ENCODE measurements at places on chromosomes 6 and 20.

DNA sequence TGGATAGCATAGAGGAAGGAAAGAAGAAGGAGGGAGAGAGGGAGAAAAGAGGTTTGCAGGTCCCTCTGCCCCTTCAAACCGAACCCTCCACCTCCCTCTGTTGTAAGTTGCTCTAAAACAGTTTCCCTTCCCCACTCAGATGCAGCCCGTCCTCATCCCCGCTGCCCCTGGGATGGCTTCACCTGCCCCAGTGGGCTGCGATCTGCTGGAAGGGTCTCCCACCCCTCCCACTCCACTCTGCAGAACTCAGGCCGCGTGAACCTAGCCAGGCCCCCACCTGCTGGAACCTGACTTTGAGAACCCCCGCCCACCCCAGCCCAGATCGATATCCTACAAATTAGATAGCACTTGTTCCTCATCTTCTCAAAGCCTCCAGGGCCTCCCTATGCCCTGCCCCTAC lies 190.8 kb downstream of the DLL1 start:
- no peak for DNase-seq

- no peak for DNase-seq
Observed at GRCh38 chr6:33272275-33273128, 627 bp downstream of the RPS18 start.

- peak; percentile 9 for DNase-seq
Observed at GRCh38 chr6:14664112-14664601, 546.6 kb downstream of the CD83 start.

- DNase-seq = no peak
Observed at GRCh38 chr20:42276718-42277602, 658.8 kb upstream of the CHD6 start.

DNA sequence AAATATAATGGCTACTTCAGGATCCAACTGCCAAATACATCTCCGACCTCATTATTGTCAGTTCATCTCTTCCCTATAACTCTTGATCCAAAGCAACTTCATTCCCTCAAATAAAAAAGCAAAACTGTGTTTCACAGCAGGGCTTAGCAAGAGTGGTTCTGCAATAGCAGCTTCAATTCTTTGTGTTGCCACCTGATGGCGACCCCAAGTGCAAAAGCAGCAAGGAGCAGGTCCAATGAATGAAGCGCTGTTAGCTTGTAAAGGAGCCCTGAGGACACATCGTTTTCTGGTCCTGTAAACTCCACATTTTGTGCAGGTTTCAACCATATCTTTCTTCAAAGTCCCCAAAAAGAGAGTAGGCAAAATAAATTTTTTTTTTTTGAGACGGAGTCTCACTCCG lies 19.6 kb downstream of the RTN4IP1 start:
- no peak for DNase-seq

DNA sequence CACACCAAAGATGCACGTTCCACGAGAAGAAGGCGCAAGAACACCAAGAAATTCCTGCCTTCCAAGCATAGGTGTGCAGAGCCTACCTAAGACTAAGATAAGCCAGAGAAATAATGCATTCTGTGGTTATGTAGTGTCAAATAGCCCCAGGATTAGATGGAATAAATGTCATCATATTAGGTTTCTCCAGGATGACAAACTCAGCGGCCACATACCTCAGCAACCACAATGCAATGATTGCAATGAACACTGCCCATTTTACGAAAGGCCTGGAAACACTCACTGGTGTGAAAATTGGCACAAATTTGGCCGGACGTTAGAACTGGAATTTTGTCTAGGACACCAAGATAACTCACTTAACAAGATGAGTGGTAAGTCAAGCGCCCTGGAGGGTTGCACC lies 129.7 kb downstream of the SLC22A3 start:
- DNase-seq = no peak

DNA sequence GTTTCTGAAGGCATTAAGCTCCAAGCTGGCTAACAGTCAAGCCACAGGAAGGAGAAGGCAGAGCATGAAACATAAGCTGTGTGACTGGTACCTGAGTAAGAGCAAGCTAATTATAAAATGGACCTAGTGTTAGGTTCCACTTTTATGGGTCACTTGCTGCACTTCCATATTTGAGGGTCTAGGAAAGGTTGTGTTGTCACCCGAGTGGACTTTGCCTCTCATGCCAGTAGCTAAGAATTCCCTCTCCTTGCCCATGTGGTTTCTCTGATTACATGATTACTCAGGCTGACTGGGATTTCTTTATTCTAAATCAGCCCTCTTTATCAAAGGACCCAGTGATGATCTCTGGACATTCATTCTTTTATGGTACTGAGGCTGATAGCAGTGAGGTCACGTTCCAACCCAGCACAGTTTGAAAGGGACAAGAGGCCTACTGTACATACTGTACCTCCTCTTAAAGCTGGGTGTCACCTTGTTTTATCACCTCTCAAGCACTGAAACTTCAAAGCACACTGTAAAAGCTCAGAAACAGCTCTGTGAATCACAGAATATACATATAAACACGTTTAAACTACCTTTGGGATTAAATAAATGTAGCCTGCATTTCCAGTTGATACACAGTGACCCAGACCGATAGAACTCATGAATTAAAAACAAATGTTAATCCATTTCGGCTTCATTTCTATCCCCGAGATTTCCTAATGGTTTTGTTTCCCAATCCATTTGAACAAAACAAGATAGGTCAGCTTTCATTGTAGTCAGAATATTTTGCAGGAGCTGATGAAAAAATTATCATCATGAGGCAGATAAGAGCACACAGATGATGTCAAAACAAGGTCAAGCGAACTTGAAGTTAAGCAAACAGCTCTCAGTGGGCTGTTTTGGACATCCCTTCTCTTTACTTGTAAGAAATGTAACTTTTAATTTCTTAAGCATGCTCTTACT lies 96.5 kb downstream of the ALDH8A1 start:
- no peak for DNase-seq

DNA sequence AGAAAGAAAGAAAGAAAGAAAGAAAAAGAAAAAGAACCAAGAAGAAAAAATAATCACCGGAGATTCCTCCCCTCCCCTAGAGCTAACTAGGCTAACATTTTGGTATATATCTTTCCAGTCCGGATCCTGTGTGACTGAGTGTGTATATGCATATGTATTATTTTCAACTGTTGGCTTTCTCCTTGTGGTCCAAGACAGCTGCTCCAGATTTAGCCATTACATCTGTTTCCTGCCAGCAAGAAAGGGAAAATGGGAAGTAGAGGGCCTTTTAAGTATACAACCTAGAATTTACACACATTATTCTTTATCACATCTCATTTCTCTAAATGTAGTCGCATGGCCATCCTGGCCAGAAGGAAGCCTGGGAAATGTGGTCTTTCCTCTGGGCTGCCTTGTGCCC lies 15.2 kb downstream of the SLC52A3 start:
- DNase-seq = no peak

DNA sequence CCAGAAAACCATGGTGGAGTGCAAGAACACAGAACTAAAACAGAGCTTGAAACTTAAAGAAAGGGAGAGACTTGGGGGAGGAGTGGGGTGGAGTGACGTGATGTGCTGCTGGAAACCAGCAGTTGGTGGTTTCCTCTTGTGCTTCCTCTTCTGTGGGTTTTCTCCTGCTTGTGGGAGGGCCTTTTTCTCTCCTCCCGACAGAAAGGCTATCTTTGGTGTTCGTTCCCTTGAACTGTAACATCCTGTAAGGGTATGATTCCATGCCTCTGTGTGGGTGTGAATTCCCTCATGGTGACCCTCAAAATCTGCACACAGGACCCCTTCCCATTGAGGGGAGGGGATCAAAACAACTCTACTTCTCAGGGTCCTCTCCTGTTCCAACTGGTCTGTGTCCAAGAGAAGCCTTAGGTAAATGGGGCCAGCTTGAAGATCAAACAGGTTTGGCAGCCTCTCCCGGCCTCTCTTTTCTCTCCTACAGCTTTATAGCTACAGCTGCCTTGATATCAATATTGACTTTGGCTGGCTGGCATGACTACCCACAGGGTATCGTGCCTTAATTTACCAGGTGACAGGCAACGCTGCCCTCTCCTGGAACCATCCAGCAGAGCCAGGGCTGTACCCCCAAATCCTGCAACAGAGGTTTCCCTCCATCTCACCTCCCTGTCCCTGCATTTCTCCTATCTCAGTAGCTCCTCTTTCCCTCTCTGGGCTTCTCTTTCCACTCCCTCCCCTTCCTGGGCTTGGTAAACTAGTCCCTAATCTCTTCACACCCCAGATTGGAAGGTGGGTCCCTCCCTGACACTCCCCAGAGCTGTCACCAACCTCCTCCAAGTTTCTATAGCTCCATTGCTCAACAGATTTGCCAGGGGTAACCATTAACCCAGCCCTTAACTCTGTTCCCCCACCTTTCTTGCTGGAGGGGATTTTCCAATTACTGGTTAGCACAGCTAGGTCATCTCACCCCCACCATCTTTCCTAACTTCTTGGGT lies 1.5 kb upstream of the MSH5 start:
- DNase-seq = peak; percentile 77

- no peak for DNase-seq
Observed at GRCh38 chr6:12196326-12196936, 93.7 kb upstream of the EDN1 start.

GRCh38 chr6:149806127-149806526 lies 56.6 kb downstream of the PCMT1 start:
- no peak for DNase-seq

DNA sequence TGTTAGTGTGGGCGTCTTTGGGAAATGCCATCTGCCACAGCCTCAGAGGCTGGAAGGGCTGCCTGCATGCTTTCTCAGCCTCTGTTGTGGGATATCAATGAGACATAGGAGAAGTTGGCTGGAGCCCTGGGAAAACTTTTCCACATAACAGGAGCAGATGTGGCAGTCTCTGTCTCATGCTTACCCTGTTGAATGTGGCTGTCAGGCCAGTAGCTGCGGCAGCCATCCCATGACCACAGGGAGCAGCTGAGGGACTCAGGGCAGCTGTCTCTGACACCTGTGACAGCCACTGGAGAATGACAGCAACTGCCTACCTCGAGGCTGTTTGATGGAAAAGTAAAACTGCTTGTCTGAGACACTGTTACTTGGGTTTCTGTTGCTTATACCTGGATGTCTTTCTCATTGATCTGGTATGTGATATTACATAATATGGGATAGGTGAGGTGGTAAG lies 64.4 kb downstream of the TULP4 start:
- DNase-seq = no peak

- no peak for DNase-seq
Observed at GRCh38 chr20:51428401-51429143, 113.9 kb downstream of the NFATC2 start.

- no peak for DNase-seq
Observed at GRCh38 chr6:125562156-125562555, 187.3 kb upstream of the HEY2 start.

- DNase-seq = no peak
Observed at GRCh38 chr6:16399695-16400094, 161.3 kb downstream of the GMPR start.

DNA sequence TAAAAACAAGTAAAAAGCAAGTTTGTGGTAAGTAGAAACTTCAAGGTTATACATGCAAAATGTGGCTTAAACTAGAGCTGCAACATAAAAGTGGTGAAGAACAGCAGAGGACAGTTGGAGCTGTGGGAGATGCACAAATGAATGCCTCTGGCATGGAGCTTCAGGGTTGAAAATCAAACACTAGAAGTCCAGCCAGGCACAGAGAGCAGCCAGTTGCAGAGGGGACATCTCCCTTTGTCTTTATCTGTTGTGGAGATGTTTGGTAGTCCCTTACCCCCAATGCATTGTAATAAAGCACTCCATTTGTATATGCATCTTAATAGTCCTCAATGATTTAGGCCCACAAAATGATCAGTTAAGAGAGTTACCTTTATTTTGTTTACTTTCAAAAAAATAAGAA lies 73.1 kb upstream of the C20orf144 start:
- DNase-seq = no peak

DNA sequence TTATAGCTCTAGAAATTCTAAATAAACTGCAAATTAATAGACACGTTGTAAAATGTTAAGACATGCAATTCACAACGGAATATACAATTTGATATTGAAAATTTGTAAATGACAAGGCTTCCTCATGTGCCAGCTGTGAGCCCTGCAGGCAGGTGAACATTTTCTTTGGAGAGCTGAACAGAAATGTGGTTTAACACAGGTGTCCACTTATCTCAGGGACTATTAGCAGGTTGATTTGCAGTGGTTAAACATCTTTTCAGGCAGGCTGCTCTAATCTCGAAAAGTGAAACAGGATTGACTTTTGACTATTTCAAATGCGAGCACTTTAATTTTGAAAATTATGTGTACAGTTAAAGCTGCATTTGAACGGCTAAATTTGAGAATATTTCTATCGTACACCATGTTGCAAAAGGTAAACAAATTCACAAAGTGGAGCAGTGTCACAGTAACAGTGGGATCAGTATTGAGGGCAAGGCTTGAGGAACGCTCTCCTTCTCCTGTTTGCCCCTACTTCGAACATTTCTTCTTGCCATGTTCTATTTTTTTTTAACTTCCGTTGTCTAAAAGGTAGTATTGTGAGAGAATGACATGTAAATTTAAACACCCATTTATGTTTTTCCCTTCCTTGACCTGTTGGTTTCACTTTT lies 210.8 kb downstream of the CDKAL1 start:
- DNase-seq = no peak

DNA sequence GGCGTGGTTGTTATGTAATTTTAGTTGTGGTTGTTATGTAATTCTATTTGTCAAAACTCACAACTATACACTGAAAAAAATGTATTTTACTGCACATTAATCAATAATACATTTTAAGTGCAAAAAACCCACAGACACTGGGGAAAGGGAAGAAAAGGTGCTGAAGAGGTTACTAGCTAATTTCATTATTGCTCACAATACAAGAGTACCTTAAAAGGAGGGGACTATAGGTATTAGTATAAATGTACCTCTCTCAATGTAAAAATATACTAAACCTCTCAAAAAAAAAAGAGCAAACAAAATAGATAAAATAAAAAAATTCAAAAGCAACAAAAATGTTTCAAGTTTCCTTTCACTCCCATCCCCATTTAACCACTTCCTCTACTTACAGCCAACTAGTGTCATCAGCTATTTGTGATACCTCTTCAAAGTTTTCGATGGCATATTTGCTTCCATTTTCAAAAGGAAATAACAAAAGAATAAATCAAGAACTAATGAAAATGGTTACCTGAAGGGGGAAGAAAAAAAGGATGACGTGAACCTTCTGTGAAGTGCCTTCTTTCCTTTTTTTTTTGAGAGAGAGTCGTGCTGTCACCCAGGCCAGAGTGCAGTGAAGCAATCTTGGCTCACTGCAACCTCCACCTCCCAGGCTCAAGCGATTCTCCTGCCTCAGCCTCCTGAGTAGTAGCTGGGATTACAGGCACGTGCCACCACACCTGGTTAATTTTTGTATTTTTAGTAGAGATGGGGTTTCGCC lies 30.2 kb downstream of the RANBP9 start:
- DNase-seq = peak; percentile 39

GRCh38 chr6:166446146-166446545 lies 63.4 kb upstream of the MPC1 start:
- no peak for DNase-seq

GRCh38 chr20:20887593-20888265 lies 175.3 kb upstream of the RALGAPA2 start:
- no peak for DNase-seq

DNA sequence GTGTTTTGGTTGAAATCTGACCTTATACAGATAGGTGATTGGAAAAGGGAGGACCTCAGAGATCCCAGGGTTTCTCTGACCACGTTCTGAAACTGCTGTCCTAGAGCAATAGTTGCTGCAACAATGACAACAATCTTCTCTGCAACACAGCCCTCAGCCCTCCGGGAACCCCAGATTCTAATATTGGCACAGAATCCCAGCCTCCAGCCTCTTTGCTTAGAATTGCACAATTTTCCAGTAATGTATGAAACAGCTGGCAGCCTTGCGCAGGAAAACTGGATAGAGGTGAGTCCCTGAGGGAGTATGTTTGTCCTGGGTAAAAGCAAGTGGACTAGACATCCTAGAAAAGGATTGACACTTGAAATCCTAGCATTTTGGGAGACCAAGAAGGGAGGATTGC lies 30.4 kb upstream of the PNRC1 start:
- no peak for DNase-seq
